ENCODE measurements at places on chromosomes 2 and 18.

DNA sequence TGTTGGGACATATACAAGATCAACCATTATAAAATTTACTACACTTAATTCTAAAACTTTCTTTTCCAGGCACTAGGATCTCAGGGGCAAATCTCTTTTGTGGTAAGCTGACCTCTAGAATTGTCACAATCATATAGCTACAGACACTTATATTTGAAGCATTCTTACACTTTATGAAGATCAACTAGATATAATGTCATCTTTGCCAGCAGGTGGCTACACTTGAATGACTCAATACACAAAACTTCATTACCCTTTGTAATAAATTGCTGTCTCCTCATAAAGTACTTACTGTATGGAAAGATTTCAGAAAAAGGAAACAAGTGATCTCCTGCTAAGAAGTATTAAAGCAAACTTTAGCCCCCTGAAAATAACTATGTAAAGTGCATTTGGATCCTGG, 77.8 kb downstream of the RDH14 start:
- DNase-seq: no peak

DNA sequence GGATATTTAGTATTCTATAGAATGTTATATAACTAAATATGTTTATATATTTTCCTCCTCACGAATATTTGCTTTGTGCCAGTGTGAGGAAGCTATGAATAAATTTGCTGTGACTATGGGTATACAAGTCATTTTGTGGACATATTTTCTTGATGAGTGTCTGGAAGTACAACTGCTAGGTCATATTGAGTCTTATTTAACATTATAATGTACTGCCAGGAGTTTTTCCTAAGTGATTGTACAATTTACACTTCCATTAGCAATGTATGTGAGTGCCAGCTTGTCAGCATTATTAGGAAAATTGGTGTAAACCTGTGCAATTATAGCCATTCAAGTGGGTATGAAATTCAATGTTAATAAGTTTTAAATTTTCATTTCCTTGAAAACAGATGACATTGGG, 1328.9 kb upstream of the TMEFF2 start:
- no peak for DNase-seq

DNA sequence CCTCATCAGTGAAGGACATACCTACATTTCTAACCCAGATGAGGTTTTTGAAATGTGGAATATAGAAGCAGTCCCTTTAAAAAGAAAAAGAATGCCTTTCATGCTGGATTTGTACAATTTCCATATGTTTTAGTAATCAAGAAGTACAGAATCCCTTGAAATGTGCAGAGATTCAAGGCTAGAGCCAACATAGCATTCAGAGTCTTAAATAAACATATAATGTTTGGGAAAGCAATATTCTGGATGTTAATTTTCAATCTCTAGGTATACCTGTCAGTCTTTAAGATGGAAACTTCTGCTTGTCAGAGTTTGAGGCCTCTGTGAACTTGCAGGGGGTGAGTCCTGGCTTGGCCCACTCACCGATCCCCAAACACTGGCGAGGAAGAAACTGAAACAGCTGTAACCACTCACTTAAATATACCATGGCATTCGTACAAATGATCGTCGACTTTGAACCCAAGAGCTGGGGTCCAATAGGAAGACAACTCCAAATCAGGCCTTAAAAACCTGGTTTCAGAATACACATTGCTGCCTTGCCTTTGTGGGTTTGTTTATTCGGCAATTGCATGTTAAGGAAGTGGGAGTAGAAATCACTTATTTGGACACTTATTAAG, 132.8 kb upstream of the NCK2 start:
- no peak for DNase-seq

DNA sequence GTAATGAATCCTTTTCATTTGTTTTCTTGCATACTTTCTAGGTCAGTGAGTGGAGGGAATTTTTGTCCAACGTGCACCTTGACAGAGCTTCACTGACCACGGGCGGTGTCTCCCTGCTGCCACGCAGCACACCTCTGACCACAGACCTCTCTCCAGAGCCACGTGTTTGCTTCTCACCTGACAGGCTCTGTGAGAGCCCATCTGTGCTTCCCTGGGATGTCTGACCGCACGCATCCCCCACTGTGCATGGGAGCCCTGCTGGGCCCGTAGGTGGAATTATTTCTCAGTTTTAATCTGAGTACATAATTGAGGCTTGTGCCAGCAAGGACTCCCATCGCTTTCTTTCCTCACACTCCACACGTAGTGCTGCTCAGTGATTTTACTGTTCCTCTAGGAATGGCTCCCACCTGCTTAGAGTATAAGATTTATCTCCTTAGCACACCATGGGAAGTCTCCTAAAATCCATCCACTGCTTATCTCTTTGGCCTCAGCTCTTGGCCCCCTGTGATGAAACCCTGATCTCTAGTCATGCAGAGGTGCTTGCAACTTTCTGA, 482.6 kb downstream of the TSN start:
- DNase-seq: no peak

DNA sequence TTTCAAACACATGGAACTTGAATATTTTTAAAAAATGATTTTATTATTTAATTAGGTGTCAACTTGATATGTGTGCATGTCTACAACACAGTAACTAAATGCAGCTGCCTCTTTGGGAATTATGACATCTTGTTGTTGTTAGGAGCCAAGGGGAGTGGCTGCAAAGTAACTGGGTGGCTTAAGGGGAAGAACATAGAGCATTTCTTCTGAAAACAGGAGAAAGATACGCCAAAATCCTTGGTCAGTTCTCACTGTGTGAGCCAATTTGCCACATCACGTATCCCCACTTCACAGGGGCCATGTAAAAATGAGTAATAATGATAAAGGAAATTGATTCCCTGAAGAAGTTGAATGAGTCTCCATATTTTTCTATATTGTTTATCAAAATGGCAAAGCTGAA, 309.8 kb upstream of the COL3A1 start:
- DNase-seq: no peak

DNA sequence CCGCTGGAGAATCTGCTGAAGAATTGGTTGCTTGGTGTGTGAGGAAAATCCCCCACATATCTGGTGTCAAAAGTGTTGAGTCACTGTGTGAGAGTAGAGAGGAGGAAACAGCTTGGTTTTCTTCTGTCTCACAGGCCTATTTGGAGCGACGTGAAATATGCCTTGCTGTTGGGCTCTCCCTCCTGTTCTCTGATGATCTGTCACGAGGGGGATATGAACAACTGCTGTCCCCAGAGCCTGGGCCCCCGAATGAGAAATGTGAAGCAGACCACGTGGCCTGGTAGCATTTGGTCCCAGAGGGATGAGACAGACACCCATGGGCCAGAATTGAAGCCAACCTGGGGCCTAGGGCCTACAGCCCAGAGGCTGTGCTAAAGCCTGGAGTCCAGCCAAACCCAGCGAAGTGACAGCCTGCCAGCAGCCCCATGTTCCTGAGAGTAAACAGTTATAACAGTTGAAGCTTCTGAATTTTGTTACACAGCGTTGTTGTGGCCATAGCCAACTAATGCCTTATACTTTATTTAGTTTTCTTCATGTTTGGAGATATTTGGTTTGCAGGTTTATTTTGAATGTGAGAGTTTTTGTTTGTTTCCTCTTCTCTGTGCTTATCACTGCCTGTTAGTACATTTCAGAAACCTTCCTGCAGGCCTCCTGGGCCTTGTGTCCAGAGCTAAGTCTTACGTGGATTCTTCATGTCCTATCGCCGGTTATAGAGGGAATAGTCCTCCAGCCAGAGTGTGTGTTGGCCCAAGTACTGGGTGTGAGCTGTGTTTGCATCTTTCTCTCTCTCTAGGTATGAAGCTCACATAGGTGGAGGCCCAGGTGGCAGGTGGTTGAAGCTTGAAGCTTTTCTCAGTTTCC, 18.7 kb upstream of the COLEC12 start:
- peak; percentile 59 for DNase-seq

DNA sequence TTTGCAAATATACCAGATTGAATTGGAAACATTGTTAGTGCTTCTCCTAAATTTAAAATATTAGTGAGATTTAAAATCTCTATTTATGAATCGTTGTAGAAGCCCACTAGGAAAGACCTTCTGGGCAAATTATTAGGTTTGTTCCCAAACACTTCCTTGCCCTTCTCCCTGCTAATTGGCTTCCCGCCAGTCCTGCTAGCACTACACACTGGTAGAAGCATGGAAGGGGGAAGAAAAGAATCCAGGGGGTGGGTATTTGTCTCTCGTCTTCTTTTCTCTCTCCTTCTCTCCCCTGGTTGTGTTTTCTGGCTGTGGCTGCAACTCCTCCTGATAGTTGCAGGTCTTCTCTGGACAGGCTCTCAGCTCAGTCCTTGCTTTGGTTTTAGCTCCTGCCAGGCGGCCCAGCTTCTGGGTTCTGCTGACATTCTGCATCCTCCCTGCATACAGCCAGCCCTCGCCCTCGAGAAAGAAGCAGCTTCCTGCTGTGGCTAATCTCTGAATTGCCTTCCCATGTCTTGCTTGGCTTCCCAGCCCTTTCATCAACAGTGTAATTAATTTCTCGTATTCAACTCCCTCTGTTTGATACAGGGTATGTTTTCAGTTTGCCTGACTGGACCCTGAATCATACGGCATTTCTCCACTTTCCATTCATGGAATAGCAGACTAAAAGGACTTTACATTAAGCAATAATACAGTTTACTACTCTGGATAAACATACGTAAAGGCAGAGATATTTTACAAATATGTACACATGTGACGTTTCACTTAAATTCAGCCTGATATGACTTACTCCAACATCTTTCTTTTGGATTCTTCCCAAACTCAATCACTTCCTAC, 6.9 kb upstream of the PARD3B start:
- DNase-seq: no peak

Data from GM13977 (cell line).